ENCODE measurements at places on chromosomes 6 and 20.

DNA sequence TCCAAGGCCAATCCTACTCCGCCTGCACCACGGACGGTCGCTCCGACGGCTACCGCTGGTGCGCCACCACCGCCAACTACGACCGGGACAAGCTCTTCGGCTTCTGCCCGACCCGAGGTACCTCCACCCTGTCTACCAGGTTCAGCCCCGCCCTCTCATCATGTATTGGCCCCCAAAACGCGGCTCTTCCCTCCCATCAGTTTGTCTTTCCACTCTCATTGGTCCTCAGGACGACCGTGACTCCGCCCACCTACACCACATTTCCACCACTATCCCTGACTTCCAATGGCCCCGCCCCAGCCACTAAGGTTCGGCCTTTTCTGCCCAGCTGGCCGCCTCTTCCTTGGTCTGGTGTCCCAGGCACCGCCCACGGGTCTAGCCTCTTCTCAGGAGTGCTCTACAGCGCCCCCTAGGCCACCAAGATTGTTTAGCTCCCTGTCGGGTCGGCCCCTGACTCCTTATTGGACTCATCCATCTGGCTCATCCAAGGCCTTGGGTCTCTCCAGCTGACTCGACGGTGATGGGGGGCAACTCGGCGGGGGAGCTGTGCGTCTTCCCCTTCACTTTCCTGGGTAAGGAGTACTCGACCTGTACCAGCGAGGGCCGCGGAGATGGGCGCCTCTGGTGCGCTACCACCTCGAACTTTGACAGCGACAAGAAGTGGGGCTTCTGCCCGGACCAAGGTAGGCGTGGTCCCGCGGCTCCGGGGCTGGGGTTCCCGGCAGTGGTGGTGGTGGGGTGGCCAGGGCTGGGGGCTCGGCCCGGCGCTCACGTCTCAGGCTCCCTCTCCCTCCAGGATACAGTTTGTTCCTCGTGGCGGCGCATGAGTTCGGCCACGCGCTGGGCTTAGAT is 3.1 kb downstream of the MMP9 start:
- DNase-seq = peak; percentile 57

GRCh38 chr6:30759575-30760239 is 15.4 kb upstream of the IER3 start:
- peak; percentile 86 for DNase-seq

- DNase-seq = no peak
Observed at GRCh38 chr6:135861189-135861588, 9.7 kb downstream of the PDE7B start.

DNA sequence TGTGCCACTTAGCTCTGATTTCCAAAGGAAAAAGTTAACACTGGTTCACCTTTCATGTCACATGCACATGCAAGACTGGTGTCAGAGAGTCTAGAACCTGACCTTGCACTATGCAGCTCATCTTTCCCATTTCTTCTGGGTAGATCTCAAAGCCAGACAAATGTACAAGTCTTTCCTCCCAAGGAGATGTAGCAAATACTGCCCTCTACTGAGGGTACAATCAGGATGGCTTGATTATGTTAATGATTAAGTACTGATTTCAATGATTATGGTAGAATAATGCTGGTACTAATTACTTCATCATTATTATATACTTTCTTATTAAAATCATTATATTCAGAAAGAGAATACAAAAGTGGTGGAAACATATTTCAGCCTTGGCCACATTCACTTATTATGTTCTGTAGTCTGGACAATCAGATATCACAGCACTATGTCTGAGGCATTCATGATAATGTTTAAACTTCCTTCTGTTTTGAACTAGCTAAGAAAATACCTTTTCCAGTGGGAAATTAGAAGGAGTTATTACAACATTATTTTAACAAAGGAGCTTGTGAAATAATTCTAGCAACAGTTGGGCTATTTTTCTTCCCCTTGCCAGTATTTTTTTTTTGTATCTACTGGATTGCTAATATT is 68.5 kb upstream of the FOXO3 start:
- peak; percentile 2 for DNase-seq

- DNase-seq = no peak
Observed at GRCh38 chr6:46963039-46963438, 41.3 kb upstream of the ADGRF5 start.

GRCh38 chr20:62824476-62825332 is 7.9 kb downstream of the COL9A3 start:
- DNase-seq = no peak

- no peak for DNase-seq
Observed at GRCh38 chr6:139449611-139450000, 75.2 kb upstream of the CITED2 start.
